ENCODE measurements at places on chromosomes 1 and 21. TPM values are rescaled to one million over a fixed set of nuclear protein-coding genes. Genes with fewer than 3 reads are reported as not detected.

CR1L gene
- not detected for total RNA-seq

PRAMEF13 gene
- total RNA-seq: not detected

NBPF6 gene
- not detected for total RNA-seq

LRRC47 gene
- total RNA-seq: 43.6 TPM

AHDC1 gene
- 38.1 TPM for total RNA-seq

TTC13 gene
- total RNA-seq: 4.7 TPM

ATP6V1G3 gene
- not detected for total RNA-seq

LRRC53 gene
- not detected for total RNA-seq

VANGL2 gene
- total RNA-seq: 6.5 TPM

CCDC181 gene
- not detected for total RNA-seq

RGS8 gene
- not detected for total RNA-seq

NPPA gene
- not detected for total RNA-seq

GLMP gene
- 79.3 TPM for total RNA-seq

Data from placental epithelial cell (primary cell).